Cerebellar cortex (tissue), 1 donor: ENCODE measurements at places on chromosomes 4 and X.
A peak's percentile ranks its signal among the peaks of the same experiment; 100 is the strongest.

GRCh38 chrX:40260146-40260747, 162.5 kb upstream of the BCOR start:
- no peak for DNase-seq

- no peak for DNase-seq
Measured at GRCh38 chrX:136582624-136583023, 50.6 kb downstream of the VGLL1 start.

DNA sequence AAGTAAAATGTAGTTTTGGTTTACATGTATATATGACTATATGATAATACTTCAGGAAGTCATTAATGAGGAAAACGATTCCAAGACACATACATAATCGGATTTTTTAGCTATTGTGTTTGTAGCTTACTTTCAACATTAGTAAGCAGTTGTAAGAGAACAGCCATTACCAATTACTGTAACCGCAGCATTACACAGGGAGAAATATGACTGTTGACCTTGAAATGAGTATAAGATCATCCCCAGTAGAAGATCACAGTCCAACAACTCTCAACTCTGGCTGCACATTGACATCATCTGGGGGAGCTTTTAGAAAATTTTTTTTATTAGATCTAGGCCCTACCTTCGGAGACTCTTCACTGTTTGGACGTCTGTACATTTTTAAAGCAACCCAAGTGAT, 762.0 kb upstream of the MAGEB2 start:
- DNase-seq, result no peak

- DNase-seq, result no peak
Measured at GRCh38 chr4:13857397-13857796, 229.9 kb upstream of the BOD1L1 start.

DNA sequence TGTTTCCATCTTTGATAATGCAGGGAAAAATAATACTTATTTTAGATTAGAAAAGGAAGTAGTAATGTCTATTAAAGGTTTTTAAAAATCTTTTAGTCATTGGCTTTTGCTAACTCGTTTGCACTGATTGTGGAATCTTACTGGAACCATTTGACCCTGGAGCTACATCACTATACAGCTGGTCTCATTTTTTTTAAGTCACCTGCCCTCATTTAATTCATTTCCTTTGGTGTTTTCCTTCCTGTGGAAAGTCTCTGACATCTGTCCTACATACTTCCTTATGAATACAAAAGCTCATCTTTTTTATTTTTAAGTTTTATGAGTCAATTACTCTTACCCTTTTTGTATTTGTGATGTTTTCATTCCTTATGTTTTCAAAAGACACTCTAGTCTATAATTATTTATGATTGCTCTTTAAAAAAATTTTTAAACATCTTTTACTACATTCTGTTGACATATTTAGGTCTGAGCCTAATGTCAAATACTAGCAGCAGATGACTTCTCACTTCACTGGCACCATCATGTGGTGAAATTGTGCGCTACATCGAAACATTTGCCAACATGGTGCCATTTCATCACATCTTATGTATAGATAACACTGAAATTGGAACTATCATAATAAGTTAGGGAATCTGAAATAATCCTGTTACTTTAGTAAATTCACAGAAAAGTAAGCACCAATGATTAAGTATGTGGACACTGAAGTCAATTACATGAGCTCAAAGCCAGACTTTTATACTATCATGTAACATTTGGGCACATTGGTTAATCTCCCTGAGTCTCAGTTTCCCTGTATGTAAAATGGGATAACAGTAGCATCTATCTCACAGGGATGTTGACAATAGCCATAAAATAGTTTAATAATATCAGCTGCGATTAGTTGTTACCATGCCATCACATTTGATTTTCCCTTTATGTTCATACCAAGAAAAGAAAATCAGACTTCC, 9.4 kb upstream of the MMAA start:
- DNase-seq, result peak; percentile 83

- no peak for DNase-seq
Measured at GRCh38 chr4:59393780-59394179, 1806.3 kb upstream of the ADGRL3 start.

DNA sequence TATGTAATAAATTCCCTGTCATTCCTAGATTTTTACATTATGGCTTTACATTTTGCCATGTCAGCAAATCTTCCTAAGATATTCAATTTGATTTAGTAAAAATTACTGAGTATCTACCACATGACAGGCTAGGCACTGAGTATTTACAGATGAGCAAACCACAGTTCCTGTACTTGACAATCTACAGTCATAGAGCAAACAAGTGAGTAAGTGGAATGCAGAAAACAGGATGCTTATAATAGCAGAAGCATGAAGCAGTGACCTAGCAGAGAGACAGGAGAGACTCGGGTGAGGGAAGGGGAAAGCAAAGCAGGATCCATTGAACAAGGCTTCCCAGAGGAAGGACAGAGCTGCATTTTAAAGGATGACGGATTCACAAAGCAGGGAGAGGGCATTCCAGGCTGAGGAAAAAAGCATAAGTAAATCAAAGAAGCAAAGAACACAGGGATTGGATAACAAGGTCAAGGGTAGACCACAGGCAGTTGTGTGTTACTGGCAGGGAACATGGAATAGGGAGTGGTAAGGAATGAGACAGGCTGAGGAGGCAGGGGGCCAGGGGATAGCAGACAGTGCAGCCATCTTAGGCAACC, 124.7 kb upstream of the C1QTNF7 start:
- DNase-seq, result no peak

DNA sequence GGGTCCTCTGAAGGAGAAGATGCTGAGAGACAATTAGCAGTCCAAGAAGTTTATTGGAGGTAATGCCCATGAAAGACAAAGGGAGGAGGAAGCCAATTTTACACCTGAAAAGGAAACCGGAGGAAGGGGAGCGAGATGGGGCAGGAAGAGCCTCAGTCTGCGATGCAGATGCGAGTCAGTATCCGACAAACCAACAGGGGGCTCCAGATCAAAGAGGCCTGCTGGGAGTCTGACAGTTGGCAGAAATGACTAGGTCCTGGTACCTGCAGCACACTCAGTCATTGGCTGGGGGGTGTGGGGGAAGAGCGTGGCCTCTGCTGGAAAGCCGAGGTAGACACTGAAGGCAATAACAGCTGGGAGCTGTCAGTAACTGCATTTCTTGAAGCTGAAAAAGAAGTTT, 231.1 kb upstream of the CENPE start:
- peak; percentile 3 for DNase-seq

DNA sequence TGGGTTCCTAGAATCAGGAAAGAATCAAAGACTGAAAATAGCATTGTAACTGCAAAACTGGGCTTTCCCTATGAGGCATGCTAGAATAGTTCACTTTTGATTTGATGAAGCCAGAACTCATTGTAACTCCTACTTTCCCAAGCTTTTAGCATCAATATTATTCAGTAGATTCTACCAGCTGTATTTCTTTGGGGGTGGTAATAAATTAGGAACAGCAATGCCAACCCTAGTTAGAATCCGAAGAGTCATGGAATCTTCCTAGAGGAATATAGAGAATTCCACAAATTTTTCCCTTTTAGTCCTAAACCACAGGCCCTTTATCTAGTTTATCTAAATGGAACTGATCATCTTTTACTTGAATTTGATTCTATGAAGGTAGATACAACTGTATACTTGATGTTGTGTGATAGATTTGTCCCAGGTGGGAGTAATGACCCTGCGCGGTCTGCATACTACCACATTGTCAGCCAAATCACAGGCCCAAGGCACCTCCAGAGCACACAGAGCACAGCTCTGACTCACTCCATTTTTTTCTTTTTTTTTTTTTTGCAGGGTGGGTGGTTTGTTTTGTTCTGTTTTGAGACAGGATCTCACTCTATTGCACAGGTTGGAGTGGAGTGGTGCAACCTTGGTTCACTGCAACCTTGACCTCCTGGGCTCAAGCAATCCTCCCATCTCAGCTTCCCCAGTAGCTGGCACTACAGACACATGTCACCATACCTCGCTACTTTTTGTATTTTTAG, 66.6 kb downstream of the EDNRA start:
- no peak for DNase-seq

DNA sequence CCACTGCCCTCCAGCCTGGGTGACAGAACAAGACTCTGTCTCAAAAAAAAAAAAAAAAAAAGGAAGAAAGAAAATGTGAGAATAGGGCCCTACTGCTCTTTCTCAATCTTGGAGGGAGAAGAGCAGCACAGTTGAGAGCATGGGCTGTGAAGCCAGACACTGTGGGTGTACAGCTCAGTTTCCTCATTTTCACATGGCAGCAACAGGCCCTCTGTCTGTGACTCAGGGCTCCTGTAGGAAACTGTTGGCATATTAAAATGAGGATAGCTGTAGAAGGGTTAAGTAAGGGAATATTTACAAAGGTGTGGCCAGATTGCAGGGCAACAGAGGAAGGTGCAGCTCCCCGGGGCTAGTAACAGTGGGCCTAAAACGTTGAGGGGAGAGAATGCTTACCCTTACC, 3.4 kb downstream of the AKAP14 start:
- DNase-seq, result no peak

- DNase-seq, result no peak
Measured at GRCh38 chrX:24925430-24925829, 90.3 kb downstream of the ARX start.

DNA sequence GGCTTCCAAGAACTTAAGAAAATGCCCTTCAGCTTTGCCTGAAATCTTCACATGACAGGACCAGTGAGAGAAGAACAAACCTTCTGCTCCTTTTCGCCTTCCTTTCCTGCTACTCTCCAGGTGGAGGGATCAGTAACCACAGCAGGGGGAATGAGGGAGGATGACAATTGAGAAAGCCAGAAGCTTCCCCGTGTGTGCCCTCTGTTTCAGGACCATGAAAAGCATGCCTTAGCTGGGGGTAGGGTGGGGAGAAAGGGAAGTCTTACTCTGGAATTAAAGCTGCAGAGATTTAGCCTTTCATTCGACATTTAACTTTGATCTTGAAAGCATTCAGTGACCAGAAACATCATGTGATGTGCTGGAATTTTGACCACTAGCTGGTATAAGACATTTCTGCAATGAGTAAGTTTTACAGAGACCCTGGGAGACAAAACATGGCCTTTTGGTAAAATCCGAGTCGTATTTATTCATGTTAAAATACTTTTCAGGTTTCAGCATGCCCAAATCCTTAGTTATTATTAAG, 10.6 kb upstream of the PUDP start:
- DNase-seq, result no peak

GRCh38 chr4:15078682-15079642, 76.7 kb downstream of the CPEB2 start:
- DNase-seq, result no peak

DNA sequence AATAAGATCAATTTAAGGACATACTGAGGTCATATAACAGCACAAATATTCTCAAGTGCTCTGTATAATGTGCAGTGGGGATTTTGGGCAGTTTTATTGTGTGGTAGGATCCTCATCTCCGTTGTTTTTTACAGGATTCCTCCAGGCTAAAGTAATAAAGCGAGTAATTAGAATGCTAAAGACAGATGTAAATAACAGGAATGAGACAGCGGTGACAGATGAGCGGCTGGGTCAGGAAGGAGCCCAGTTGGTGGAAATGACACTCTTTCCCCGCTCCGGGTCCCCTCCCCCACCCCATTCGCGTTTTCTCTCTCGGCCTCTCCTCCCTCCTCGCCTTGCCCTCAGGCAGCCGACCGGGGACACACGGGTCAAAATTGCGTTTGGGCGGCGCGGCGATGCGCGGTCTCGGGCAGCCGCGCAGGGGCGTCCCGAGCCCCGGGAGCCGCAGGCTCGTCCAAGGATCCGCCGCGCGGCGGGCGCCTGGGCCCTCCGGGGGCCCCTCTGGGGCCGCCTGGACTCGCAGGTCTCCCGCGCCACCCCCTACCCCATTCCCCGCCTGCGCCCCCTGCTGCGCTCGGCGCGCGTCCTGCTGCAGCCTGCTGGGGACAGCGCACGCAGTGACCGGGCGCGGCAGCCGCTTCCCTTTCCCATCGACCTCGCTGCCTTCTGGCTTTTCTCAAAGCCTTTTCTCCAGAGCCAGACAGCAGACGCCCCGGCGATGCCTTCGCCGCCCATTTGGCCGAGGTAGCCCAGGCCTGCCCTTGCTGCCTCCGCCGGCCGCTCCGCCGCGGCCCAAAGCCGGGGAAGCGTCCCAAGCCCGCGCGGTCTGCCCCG, 16.2 kb downstream of the POU4F2 start:
- no peak for DNase-seq

- DNase-seq, result no peak
Measured at GRCh38 chr4:39227906-39228305, 45.6 kb downstream of the WDR19 start.

DNA sequence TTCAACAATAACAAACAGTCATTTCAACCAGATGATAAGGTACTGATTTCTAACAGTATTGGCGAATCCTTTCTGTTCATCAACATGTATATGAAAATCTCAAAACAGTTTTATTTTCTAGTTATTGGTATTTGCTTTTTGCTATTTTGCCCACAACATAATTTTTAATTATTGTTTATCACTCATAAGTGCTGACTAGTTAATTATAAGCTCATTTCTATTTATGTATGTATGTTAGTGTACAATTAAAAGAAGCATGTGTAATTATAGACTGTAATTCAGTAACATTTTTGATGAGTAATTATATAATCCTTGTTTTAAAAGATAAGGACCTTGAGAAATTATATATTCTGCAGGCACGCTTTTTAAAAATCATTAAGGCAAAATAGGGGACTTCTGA, 67.2 kb upstream of the NPNT start:
- DNase-seq, result no peak

DNA sequence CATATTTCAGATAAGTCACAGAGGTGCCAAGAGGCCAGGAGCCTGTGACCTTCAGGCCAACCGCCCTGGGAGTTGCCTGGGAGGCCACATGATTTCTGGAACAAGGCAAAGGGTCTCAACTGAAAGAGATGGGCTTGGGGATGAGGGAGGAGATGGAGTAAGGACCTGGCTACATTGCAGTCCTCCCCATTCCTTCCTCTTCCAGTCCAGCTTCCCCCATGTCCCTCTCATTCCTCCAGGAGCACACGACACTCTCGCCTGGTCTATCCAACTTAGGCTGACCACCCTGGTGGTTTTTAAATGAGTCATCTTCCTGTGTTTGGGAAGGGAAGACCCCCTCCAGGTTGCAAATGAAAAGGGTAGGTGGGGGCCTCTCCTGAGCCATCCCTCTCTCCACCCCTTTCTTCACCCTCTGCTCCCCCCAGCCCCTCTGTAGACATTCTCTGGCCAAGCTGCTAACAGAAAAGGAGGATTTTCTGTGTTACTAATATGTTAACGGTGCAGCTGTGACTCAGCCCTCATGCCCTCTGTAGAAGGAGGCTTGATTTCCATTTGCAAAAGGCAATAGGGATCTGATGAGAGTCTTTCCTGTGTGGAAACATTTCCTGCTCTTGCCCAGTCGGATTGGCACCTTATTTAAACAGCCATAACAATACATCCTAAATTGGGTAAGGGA, 79.2 kb downstream of the RTL5 start:
- DNase-seq, result no peak

GRCh38 chr4:41204400-41204978, 9.9 kb downstream of the APBB2 start:
- no peak for DNase-seq

DNA sequence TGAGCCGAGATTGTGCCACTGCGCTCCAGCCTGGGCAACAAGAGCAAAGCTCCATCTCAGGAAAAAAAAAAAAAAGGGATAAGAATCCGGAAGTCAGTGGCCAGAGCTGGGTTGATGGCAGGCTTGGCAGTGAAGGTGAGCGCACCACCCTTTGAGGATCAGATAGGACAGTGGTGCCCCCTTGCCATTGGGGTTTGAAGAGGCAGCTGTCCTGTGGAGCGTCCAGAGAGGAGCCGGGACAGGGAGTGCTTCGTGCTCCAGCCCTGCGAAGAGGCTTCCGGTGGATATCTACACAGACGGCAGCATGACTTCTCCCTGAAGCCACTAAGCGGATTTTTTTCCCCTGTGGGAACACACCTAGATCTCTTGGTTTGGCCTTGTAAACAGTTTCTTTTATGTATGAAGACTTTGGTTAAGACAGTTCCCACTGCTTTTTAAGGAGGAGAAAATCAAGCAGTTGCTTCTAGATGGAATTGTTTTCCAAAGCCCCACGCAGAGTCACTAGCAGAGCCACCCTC, 6.5 kb downstream of the TBC1D14 start:
- DNase-seq, result no peak
